Putamen (tissue), 1 donor: ENCODE measurements at places on chromosomes 2 and 18.

GRCh38 chr2:55017880-55018279, 32.4 kb downstream of the RTN4 start:
- no peak for DNase-seq

GRCh38 chr2:18161681-18162080, 283.2 kb downstream of the KCNS3 start:
- DNase-seq, result no peak

GRCh38 chr2:28227498-28227897, 165.2 kb upstream of the FOSL2 start:
- DNase-seq, result no peak

DNA sequence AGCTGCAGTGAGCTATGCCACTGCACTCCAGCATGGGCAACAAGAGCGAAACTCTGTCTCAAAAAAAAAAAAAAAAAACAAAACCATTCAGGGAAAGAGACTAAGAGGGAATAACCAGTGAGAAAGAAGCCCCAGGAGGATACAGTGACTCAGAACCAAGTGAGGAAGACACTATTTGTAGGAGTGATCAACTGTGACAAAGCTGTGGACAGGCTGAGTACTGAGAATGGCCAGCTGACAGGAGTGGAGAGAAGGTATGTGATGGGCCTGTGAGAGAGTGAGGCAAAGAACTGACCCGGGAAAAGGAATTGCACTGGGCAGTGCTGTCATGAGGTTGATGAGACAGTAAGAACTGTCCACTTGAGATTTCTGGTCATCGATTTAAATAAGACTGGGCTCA, 6.7 kb upstream of the LCT start:
- no peak for DNase-seq

DNA sequence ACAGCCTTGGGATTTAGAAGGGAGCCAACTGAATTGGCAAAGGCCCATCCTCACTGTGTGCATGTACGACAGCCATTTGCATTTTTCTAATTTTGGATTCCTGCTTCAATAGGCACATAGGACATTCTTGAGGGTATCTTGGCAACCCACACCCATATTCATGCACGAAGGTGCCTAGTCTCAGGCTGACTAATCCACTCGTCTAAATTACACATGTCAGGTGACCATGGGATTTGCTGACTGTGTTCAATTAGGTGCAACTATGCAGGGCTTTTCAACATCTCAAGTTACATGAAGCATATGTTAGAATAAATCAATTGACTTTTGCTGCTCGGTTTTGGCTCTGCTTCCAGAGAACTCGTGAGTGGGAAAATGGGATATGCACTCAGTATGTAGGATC, 249.7 kb downstream of the SP3 start:
- DNase-seq, result no peak

DNA sequence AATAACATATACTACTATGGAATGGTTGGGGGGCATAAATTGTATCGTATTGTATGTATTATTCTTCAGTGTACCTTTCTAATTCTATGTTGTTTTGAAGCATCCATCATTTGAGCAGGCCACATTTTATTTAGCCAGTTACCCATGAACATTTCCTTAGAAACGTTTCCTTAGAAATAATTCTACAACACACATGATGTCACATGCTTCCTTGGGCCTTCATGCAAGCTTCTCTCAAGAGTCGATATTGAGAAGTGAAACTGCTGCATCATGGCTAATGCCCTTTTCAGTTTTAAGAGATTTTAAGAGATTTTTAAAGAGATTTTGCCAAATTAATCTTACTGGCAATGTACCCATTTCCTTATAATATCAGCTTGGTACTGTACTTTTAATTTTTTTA, 63.9 kb downstream of the ALPK2 start:
- DNase-seq, result peak; percentile 25

DNA sequence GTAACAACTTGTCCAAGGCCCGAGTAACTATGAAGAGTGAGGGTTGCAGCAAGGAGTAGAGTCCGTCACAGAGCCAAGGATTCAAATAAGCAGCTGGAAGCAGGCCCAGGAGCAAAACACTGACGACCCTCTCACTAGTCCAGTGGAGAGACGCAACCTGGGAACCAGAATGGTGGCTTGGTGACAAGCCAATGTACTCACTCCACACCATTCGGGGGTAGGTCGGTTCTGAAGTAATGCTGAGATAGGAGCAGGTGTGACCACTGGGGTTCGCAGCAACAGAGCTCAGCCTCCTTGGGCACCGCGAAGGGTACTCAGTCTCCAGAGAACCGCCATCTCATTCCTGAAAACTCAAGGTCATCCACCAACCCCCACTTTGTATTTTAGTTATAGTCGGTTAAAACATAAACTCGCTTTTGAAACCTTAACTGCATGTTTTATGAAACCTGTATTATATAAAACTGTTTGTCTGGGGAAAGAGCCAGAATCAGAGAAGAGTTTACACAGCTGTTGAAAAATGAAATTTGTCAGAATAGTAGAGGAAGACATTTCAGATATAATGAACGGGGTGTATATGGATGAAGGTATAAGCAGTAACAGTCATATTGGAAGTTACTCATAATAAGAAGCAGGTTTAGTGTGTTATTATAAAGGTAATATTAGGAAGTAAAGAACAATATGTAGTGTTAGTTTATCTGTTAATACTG, 8.6 kb downstream of the ANKRD62 start:
- no peak for DNase-seq

GRCh38 chr2:138766464-138766863, 13.7 kb downstream of the NXPH2 start:
- no peak for DNase-seq

GRCh38 chr2:9483107-9483506, 8.8 kb downstream of the IAH1 start:
- DNase-seq, result no peak

- DNase-seq, result no peak
Observed at GRCh38 chr2:23460228-23460627, 75.2 kb downstream of the KLHL29 start.

DNA sequence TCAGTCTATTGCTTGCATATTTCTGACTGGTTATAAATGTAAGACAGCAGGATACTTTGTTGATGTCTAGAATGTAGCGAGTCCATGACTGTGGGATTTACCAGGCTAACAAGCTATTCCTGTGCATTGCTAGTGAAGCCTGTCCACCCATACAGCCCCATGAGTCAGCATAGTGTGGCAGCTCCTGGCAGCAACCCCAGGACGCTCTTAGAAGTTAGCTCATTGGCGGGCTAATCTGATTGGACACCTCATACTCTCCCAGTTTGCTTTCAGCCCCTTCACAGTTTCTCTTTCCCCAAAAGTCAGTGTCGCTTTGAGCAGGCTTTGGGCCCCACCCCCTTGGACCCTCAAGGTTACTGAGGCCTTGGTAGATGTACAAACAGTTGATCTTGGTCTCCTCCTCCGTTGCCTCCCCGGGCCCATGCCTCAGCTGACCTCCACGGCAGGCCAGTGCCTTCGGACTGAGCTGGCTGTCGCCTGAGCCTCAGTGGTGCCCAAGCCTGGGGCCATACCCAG, 48.0 kb downstream of the COA5 start:
- no peak for DNase-seq

- no peak for DNase-seq
Observed at GRCh38 chr18:31684279-31685096, at the start of gene B4GALT6. B4GALT6 (minus strand) TSS chr18:31684581; CDS start chr18:31684426, 155 bp downstream.

DNA sequence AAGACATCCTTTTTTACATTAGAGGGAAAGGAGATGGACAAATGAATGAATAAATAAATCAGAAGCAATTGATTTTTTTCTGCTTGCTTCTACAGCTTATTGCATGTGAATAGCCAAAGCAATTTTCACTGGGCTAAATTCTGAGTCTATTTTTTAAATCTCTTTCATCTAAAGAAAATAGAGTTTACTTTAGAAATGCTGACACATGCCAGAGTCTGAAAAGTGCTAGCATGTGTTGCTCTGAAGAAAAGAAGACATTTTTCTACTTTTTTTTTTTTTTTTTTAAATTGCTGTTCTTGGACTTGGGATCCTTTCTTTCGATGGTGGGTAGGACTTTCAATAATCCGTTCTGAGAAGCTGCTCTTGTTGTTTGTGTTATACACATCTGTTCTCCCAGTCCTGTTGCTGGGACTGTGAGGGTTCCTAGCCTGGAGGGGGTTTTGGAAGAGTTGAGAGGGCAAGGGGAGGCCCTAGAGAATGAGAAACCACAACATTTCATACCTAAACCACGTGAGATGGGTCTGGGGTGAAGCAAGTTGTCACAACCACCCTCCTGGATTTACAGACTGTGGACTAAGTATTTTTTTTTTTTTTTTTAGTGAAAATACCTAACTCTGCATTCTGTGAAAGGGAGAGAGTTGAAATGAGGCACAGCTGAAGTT, 193.5 kb downstream of the PRKCE start:
- DNase-seq, result no peak

DNA sequence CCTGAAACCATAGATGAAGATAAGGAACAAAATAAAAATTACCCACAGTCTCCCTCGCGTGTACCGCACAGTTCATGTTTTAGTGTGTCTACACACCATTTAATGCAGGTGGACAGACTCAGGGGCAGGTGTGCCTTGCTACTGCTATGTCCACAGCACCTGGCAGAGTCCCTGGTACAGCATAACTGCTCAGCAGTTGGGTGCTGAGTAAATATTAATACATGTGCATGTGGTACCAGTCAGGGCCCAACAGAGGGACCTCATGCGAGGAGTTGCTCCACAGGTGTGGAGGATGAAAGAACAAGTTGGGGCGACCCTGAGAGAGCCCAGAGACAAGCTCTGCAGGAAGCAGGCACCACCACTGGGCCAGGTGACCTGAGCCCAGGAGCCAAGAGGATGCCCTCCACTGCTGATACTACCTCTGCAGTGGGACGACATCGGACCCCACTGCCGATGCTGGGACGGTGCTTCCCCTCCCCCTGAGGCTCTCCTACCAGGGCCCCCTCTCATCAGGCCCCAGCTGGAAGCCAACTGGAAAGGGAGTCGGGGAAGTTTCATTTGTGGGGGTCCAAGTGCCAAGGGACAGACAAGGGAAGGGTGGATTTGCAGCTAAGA, 100.8 kb downstream of the NEDD4L start:
- no peak for DNase-seq

DNA sequence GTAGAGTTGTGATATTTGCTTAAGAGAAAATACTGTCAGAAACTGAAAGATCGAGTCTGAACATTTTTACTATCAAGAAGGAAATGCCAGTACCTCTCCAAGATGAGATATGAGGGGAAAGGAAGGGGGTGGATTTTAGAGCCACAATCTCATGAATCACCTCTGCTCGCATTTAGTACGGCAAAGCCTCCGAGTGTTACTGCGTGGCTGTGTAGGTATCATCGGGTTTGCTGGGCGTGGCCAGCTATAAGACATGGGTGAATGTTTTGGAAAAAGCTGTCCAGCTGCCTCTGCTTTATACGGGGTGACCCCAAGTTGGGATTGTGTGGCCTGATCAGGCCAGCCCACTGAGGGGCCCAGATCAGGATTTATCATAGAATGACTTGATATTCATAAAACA, 826.4 kb downstream of the SOCS6 start:
- no peak for DNase-seq

GRCh38 chr2:24190503-24190902, 15.7 kb downstream of the FAM228A start:
- no peak for DNase-seq

DNA sequence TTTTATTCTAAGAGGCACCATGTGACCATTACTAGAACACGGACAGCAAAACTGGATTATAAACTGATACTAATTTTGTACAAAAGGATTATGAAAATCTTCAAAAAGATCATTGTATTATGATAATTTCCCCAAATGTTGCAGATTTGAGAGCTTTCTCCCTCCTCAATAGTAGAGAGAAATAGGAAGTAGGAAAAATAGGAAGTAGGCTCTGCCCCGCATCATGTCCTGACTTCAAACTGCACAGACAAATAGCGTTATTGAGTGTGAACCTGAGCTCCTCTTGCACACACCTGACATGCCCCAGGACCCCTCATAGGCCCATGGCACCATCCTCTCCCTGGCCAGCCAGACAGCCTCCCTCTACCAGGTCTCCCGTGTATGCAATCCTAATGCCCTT, 25.4 kb downstream of the CHRNA1 start:
- DNase-seq, result no peak
